ENCODE measurements at places on chromosomes 5 and 9.

GRCh38 chr9:21558615-21559401 is 76.7 kb upstream of the IFNE start:
- no peak overlapping the region for H3K27ac ChIP-seq
- peak overlapping the region; percentile 47 for H3K4me3 ChIP-seq
- no peaks in the 10 kb centered on the region for H3K4me1 ChIP-seq
- no peaks in the 10 kb centered on the region for H3K36me3 ChIP-seq

- H3K4me1 ChIP-seq = no peaks in the 10 kb centered on the region
- DNase-seq = no peak
- no peak overlapping the region for H3K27ac ChIP-seq
- no peak overlapping the region for H3K4me3 ChIP-seq
These were observed 382.1 kb downstream of the KDM4C start for GRCh38 chr9:7139886-7140285.

- H3K27ac ChIP-seq = no peak overlapping the region
- no peak overlapping the region for H3K4me3 ChIP-seq
- DNase-seq = no peak
- no peaks in the 10 kb centered on the region for H3K27me3 ChIP-seq
- no peaks in the 10 kb centered on the region for H3K4me1 ChIP-seq
- no peaks in the 10 kb centered on the region for H3K36me3 ChIP-seq
These were observed 101.7 kb upstream of the DAPK1 start for GRCh38 chr9:87395804-87396479.

DNA sequence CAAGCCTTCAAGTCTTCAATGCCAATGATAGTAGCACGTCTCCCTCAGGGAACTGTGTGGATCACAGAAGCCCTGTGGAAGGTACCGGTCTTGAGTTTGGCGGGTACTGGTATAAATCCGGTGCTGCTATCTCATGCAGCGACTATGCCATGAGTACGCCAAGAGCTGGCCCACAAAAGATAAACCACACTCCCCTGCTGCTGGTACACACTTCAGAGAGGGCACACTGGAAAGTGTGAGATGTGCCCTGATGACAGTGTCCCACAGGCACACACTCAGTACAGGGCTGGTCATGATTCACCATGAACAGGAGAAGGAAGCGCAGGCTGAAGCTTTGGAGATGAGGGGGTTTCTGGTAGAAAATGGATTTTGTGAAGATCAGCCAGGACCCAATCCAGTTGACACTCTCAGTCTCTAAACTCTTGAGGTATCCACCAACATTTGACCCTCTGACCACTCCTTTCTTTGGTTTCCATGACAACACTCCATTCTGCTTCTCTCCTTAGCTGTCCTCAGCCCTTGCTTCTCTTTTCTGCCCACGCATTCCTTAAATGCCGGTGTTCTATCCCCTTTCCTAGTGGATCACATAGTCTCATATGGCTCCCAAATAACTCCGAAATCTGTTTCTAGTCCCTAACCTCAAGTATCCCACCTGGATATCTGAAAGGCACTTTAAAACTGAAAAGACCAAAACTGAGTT is 5.1 kb downstream of the AMACR start:
- H3K36me3 ChIP-seq = no peaks in the 10 kb centered on the region
- no peak overlapping the region for H3K27ac ChIP-seq
- no peaks in the 10 kb centered on the region for H3K27me3 ChIP-seq
- no peaks in the 10 kb centered on the region for H3K4me1 ChIP-seq
- no peak overlapping the region for H3K4me3 ChIP-seq

- no peak overlapping the region for H3K27ac ChIP-seq
- no peak overlapping the region for H3K4me3 ChIP-seq
- DNase-seq = peak; percentile 30
- no peaks in the 10 kb centered on the region for H3K36me3 ChIP-seq
- no peaks in the 10 kb centered on the region for H3K4me1 ChIP-seq
These were observed 25.6 kb downstream of the CEP78 start for GRCh38 chr9:78261403-78262001.

DNA sequence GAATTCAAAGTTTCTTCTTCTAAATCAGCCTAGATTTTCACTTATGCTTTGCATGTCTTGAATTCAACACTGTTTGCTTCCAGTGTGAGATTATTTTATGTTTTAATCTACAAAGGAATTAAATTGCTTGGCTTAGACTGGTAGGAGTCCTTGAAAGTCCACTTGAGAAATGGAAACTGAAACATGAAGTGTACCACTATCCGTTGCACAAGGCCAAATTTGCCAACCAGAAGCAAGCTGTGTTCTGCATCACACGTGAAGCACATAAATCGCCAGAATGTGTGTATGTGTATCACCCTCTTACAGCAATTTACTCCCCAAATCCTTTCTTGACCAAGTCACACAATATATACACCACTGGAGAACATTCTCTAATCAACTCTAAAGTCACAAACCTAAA is 10.3 kb downstream of the SEMA6A start:
- H3K27ac ChIP-seq = no peak overlapping the region
- H3K4me1 ChIP-seq = no peaks in the 10 kb centered on the region
- H3K27me3 ChIP-seq = no peaks in the 10 kb centered on the region
- no peak for DNase-seq

GRCh38 chr9:37187713-37188439 is 67.5 kb downstream of the ZCCHC7 start:
- H3K4me1 ChIP-seq = peaks cover 23% of the 10 kb centered on the region
- peak overlapping the region; percentile 78 for H3K27ac ChIP-seq
- H3K4me3 ChIP-seq = peak overlapping the region; percentile 47
- H3K36me3 ChIP-seq = no peaks in the 10 kb centered on the region
- H3K27me3 ChIP-seq = no peaks in the 10 kb centered on the region

DNA sequence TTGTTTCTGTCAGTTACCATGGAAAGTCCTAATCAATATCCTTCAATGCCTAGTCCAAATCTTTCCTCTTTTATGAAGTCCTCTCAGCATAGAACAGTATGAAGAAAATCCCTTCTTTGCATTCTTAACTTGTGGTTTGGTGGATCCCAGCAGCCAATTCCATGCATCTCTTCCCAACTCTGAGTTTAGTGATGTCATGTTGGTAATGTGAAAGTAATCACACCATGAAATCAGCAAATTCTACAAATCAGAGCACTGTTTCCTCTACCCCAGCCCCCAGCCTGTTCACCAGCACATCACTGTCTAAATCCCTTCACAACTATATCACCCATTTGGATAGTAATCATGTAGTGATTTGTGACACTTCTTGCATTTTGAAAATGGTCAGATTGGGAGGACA is 4.7 kb upstream of the C1QTNF2 start:
- H3K36me3 ChIP-seq = no peaks in the 10 kb centered on the region
- no peaks in the 10 kb centered on the region for H3K4me1 ChIP-seq
- no peak for DNase-seq
- H3K27ac ChIP-seq = no peak overlapping the region

GRCh38 chr5:148825716-148826052 is 727 bp upstream of the ADRB2 start:
- peak overlapping the region; percentile 93 for H3K4me3 ChIP-seq
- H3K4me1 ChIP-seq = peaks cover 8% of the 10 kb centered on the region
- peak overlapping the region; percentile 95 for H3K27ac ChIP-seq
